ENCODE measurements at places on chromosomes 11 and 22.

- no peak for DNase-seq
These were observed 48.8 kb downstream of the PACS1 start for GRCh38 chr11:66118847-66119246.

- peak; percentile 44 for DNase-seq
These were observed 47.2 kb upstream of the SYT7 start for GRCh38 chr11:61627850-61628661.

DNA sequence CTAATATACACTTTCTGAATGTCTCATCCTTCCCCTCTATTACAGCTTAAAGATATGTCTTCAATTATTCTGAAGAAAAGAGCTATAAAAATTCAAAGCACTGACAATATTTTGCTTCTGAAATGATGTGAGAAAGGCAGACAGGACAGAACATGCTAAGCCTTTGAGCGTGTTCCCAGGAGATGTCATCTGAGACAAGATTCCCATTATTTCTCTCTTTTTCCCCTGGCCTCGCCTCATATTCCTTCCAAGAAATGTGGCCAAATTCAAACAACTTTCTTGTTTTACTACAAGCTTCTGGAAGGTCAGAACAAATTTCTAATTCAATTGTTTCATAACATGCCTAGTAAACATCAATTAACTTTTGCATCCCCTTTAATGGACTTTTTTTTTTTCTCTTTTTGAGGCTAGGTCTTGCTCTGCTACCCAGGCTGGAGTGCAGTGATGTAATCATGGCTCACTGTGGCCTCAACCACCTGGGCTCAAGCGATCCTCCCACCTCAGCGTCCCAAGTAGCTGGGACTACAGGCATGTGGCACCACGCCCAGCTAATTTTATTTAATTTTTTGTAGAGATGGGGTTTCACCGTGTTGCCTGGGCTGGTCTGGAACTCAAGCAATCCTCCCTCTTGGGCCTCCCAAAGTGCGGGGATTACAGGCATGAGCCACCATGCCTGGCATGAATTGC is 37.1 kb upstream of the NFRKB start:
- no peak for DNase-seq

GRCh38 chr11:68346462-68346790 is 34.0 kb downstream of the LRP5 start:
- no peak for DNase-seq

GRCh38 chr22:37211866-37212173 is 457 bp downstream of the SSTR3 start:
- no peak for DNase-seq

DNA sequence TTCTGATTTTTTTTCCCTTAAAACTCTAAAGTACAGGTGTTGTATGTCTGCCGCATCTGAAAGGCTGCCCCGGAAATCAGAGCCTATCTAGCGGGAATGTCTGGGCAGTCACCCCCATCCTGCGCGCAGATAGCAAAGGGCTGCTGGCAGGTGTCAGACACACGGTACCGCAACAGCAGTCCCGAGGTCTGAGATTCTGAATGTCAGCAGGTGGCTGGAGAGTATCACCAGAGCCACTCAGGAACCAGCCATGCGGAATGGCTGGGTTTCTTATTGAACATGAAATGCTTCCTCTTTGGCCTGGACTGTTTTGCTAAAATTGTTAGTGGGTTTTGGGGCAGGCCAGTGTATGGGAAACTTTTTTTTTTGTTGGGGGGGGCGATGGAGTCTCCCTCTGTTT is 53.3 kb downstream of the CERK start:
- no peak for DNase-seq

DNA sequence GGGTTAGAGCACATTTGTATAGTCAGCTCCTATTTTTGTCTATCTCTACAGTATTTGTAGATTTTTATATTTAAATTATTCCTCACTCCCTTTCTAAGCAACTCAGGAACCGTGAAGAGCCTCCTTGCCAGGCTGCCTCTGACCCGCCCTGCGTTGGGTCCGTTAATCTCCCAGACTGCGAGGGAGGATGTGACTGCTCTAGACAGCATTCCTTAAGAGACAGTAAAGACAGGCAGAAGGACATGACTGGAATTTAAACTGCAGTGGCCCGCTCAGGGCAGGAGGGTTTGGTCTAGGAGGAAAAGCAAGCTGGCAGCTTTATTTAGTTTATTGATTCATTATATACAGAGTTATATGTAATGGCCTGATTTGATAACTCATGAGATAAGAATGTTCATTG is 413.7 kb downstream of the TMEM135 start:
- DNase-seq: no peak

DNA sequence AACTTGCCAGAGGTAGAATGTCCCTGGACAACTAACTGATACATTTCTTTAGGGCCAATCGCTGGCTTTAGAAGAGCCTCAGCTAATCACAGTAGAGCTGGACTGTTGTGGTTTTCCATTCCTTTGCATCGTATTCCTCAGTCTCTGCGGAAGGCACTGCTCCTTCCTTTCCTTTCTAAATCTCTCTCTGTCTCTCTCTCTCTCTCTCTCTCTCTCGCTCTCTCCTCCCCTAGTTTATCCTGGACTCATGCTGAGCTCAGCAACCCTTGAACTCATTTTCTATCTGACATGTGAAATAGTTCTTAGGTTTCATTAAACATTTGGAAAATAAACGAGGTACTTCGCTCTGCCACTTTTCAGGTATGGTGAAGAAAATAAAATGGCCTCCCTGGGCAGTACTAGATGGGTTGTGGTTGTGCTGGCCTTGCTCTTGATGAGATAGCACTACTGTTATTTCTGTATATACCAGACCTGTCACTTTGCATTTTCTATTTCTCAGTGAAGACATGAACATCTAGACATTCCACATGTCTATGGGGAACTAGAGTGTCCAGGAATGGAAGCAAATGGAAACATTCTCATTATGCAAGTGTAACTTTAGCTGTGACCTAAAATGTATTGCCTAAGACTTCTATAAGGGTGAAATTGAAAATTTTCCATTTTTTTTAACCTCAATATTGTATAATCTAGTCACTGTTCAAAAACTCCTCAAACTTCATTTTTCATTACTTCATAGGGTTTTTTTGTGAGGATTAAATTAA is 12.0 kb upstream of the SESN3 start:
- no peak for DNase-seq

- no peak for DNase-seq
These were observed 183.1 kb downstream of the ARHGAP42 start for GRCh38 chr11:100870138-100870537.

GRCh38 chr11:129447654-129448239 is 72.1 kb downstream of the BARX2 start:
- DNase-seq: no peak

GRCh38 chr11:75572744-75573143 is 10.7 kb downstream of the SERPINH1 start:
- DNase-seq: no peak

DNA sequence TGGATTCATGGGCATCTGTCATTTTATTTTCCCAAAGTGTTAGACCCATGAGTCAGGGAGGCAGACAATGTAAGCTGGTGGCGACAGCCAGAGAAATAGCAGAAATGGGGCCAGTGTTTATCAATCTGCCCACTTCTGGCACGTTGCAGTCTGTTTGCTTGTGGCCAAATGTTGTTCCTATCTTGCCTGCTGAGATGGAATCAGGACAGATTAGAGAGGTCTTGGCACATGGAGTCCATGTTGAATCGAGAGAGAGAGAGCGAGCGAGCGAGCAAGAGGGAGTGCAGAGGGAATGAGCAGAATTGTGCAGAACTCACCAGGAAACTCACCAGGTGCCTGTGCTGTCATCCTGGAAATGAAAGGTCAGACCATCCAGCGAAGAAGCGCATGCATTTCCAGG is 21.9 kb upstream of the PARVG start:
- no peak for DNase-seq

DNA sequence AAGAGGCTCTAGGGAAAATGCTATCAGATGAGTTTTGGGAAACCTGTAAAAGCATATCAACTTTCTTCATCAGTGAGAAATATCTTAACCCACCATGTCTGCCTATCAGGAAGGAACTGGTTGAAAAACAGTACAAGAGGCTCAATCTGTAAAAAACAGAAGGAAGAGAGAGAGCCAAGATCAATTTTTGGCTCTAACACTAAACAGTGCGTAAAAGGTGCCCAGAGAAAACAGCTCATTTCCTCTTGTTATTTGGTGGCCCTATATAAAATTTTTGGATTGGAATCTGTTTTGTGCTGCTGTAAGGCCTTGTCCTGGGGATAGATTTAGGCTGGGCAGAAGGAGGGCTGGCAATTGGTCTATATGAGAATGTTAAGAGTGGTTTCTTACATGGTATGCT is 12.1 kb downstream of the MS4A2 start:
- no peak for DNase-seq

GRCh38 chr11:126391286-126391954 is 35.9 kb downstream of the ST3GAL4 start:
- no peak for DNase-seq

GRCh38 chr11:62501432-62501891 is 45.1 kb downstream of the AHNAK start:
- no peak for DNase-seq

- no peak for DNase-seq
These were observed 15.7 kb downstream of the PPARA start for GRCh38 chr22:46165977-46166376.

GRCh38 chr11:117901601-117902000 is 25.1 kb upstream of the FXYD6 start:
- no peak for DNase-seq

Data from HFF-Myc (cell line).